Astrocyte (in vitro differentiated cells and primary cell): ENCODE measurements at places on chromosomes 7 and 10. TPM values are rescaled to one million over a fixed set of nuclear protein-coding genes. Genes with fewer than 3 reads are reported as not detected.

- peaks cover 25% of the 10 kb centered on the region for H3K4me1 ChIP-seq
- H3K27me3 ChIP-seq: no peaks in the 10 kb centered on the region
- H3K27ac ChIP-seq: peak overlapping the region; percentile 87
- H3K36me3 ChIP-seq: peaks cover 6% of the 10 kb centered on the region
- H3K4me3 ChIP-seq: peak overlapping the region; percentile 97
Observed at GRCh38 chr7:127652333-127653248, 597 bp downstream of the SND1 start.

DNA sequence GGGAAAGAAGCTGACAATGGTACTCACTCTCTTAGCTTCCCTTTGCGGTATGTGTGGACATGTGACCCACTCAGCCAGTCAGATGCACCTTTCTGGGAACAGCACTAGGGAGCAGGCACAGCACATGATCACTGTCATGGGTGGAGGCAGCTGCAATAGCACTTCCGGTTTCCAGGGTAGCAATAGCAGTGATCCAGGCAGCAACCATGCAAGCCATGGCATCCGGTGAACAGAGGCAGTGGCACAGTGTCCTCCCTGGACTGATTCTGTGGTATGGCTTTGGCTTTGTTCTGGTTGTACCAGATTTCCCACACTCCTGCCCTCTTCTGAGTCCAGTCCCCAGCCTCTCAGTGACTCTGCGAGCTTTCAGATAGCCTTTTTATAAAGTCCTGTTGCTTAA, 86.8 kb upstream of the NAMPT start:
- H3K27me3 ChIP-seq: no peaks in the 10 kb centered on the region
- H3K36me3 ChIP-seq: no peaks in the 10 kb centered on the region
- DNase-seq: no peak
- no peak overlapping the region for H3K4me3 ChIP-seq
- H3K27ac ChIP-seq: no peak overlapping the region

The PPP1R17 gene
- not detected in 2 replicates for total RNA-seq

The LRRC18 gene
- total RNA-seq: not detected in 2 replicates

- peaks cover 63% of the 10 kb centered on the region for H3K27me3 ChIP-seq
- no peak overlapping the region for H3K4me3 ChIP-seq
- H3K36me3 ChIP-seq: no peaks in the 10 kb centered on the region
Observed at GRCh38 chr10:93565446-93565845, 1.0 kb upstream of the FFAR4 start.

GRCh38 chr7:135209225-135209834, 2.0 kb downstream of the WDR91 start:
- no peak for DNase-seq
- peaks cover 23% of the 10 kb centered on the region for H3K4me1 ChIP-seq
- H3K27ac ChIP-seq: no peak overlapping the region
- no peaks in the 10 kb centered on the region for H3K27me3 ChIP-seq

The MUC12 gene
- 2.5 and 2.8 TPM in 2 replicates for total RNA-seq

The VENTX gene
- total RNA-seq: 0.11 TPM in 1 of 2 replicates, not detected in the other

The MBL2 gene
- not detected in 2 replicates for total RNA-seq

The FOXI2 gene
- not detected in 2 replicates for total RNA-seq

DNA sequence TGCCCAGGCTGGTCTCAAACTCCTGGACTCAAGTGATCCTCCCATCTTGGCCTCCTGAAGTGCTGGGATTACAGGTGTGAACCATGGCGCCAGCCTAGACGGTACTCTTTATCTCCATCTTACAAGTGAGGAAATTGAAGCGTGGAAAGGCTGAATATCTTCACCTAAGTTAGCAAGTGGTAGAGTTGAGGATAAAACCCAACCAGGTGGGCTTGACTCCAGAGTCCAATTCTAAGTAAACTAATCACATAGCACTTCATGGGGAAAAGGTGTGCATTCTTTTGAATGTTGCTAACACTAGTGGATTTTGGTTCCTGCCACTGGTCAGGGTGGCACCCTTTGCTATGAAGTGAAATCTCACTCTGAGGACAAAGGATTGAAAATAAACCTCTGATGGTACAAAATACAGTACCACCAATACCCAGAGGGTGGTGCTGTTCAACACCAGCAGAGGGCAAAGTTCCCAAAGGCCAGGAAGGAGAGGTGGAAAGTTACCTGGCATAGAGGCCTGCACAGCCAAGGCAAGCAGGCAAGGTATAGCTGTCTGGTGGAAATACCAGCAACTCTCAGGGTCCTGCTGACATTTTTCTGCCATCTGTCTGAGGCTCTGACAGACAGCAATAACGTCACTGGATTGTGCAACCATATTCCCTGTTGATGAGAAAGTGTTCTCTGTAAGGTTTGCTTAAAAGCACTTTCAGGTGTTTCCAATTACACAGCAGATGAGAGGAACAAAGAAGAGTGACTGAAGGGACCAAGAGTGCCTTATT, 17.6 kb downstream of the ZDHHC16 start:
- H3K4me1 ChIP-seq: peaks cover 5% of the 10 kb centered on the region
- no peak overlapping the region for H3K27ac ChIP-seq
- H3K4me3 ChIP-seq: no peak overlapping the region
- no peaks in the 10 kb centered on the region for H3K27me3 ChIP-seq
- DNase-seq: peak; percentile 30

The CUL2 gene
- total RNA-seq: 48.0 and 49.2 TPM in 2 replicates

The DIP2C gene
- 27.3 and 30.1 TPM in 2 replicates for total RNA-seq

GRCh38 chr10:4217653-4218052, 432.6 kb upstream of the KLF6 start:
- no peaks in the 10 kb centered on the region for H3K36me3 ChIP-seq
- no peak for DNase-seq
- no peak overlapping the region for H3K27ac ChIP-seq
- H3K4me3 ChIP-seq: no peak overlapping the region
- H3K27me3 ChIP-seq: no peaks in the 10 kb centered on the region

DNA sequence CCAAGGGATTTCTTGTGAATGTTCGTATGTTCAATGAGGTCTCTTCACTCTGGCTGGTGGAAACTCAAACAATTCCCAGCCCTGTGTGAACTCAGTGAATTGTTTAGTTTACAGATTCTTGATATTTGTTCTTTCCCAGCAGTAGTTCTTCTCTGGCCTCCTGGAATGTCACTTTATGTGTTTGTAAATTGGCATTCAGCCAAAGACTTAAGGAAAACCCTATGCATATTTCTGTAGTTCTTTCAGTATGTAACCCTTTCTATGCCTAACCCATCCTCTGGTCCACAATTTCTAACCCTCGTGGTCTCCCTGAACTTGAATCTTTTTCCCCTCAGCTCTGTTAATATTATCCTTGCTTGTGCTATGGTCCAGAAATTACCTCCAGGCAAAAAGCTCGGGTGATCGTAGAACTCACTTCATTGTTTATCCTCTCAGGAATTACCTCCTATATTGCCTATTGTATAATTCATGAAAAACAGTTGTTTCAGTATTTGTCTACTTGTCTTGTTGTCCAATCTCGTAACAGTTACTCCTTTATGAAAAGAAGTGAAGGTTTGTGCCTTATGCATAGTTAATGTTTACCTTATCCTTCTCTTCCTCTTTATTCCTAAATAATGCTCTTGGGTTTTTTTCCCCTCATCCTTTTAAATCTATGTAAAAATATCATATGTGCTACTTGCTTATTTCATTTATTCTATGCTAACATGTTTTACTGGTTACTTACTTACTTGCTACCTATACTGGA, 23.7 kb upstream of the AGR3 start:
- no peak overlapping the region for H3K4me3 ChIP-seq
- DNase-seq: peak; percentile 53
- H3K4me1 ChIP-seq: peaks cover 7% of the 10 kb centered on the region
- no peaks in the 10 kb centered on the region for H3K27me3 ChIP-seq
- no peak overlapping the region for H3K27ac ChIP-seq

DNA sequence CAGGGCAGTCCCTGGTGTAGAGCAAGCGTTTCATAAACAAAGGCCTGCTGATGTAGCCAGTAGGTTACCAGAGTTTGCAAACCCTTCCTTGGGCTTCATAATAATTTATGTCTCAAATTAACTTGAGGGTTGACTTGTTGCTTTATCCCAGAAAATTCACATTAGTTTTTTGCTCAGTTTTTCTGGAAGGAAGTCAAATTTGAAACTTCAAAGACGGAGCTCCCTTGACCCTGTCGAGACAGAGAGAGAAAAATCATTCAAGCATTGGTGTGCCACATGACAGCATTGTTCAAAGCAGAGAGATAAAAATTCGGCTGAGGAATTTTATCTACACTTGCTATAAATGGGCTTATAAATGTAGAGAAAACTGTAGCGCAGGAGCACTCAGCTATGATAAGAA, 627.7 kb downstream of the TNS3 start:
- DNase-seq: peak; percentile 32
- H3K36me3 ChIP-seq: no peaks in the 10 kb centered on the region
- H3K27ac ChIP-seq: no peak overlapping the region
- H3K4me1 ChIP-seq: no peaks in the 10 kb centered on the region
- no peaks in the 10 kb centered on the region for H3K27me3 ChIP-seq

- H3K27me3 ChIP-seq: peaks cover 26% of the 10 kb centered on the region
- H3K4me3 ChIP-seq: no peak overlapping the region
- no peaks in the 10 kb centered on the region for H3K36me3 ChIP-seq
- peaks cover 38% of the 10 kb centered on the region for H3K4me1 ChIP-seq
Observed at GRCh38 chr10:102243309-102243708, 2.0 kb upstream of the PITX3 start.

- H3K4me3 ChIP-seq: peak overlapping the region; percentile 83
- peaks cover 18% of the 10 kb centered on the region for H3K4me1 ChIP-seq
- H3K27me3 ChIP-seq: peaks cover 12% of the 10 kb centered on the region
- H3K36me3 ChIP-seq: no peaks in the 10 kb centered on the region
Observed at GRCh38 chr7:129435414-129435829, 1.2 kb downstream of the STRIP2 start.

The SH2D4B gene
- total RNA-seq: 0.07 TPM in 1 of 2 replicates, not detected in the other
